Fibroblast of skin of right quadriceps (primary cell): ENCODE measurements at places on chromosomes 13 and 19.
A peak's percentile ranks its signal among the peaks of the same experiment; 100 is the strongest.

GRCh38 chr13:83065108-83065507, 817.2 kb downstream of the SLITRK1 start:
- peak; percentile 60 for DNase-seq

DNA sequence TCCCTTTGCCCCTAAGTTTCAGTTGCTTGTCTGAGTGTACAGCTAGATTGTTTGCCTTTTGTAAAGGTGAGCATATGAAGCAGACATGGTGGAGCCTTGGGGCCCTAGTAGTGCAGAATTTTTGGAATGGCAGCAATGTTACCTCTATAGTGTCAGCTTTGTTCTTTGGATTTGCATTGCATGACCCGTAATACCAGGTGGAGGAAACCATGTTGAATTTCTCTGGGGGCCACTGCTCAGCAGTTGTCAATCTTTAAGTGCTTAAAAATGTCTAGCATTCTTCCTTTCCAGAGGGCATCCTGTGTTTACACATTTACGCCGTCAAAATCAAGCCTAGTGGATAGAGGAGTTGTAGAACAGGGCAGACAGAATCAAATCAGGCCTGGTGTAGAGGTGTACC, 303.3 kb downstream of the ATP8A2 start:
- DNase-seq, result no peak

DNA sequence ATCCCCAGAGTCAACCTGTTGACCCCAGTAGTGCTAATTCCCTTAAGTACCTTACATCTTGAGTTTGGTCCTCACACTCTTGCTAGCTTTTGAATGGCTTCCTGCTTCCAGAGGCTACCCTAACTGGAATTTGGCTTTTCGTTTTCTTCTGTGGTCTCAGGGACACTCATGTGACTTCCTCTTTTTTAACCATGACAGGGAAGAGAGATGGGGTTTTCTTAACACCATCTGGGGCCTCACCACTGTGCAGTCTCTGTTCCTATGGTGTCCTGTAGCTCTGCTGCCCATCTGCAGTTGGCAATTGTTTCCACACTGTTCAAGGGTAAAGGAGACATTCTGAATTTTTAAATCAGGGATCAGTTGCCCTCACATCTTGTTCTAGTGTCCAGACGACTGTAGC, 66.7 kb downstream of the SLC10A2 start:
- no peak for DNase-seq

DNA sequence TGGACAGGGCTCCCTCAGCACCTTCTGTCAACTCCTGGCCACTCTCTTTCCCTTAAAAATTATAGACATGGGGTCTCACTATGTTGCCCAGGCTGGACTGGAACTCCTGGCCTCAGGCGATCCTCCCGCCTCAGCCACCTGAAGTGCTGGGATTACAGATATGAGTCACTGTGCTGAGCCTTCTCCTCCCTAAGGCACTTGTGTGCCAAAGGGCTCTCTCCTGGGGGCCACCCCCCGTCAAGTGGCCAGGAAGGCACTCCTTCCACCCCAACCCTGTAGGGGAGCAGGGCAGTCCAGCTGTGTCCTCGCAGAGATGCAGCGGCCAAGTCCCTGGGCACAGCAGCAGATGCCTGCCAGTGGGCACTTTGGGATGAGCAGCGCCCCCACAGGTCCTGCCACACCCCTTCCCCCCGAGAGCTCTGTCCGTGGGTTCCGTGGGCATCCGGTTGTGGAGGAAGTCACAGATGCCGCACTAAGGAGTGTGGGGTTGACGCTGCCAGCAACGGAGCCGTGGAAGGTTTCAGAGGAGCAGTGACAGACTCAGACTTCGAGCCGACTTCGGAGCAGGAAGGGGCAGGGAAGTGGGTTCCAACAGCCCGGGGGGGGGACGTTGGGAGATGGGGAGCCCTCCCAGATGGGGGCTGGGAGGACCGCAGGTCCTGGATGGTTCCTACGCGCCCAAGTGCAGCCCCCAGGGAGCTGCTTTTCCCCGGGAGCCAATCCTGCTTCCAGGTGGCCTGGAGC, 3.3 kb upstream of the UQCR11 start:
- DNase-seq, result no peak
